Type B pancreatic cell (in vitro differentiated cells): ENCODE measurements at places on chromosomes 6 and 20.

- DNase-seq = no peak
These were observed 281.9 kb upstream of the RNF24 start for GRCh38 chr20:4297127-4297826.

- DNase-seq = no peak
These were observed 17.2 kb downstream of the SERINC3 start for GRCh38 chr20:44504402-44505307.

GRCh38 chr6:149046164-149046821 lies 271.2 kb upstream of the TAB2 start:
- DNase-seq = no peak

- no peak for DNase-seq
These were observed 114.7 kb upstream of the ZNF217 start for GRCh38 chr20:53708129-53708968.

- DNase-seq = no peak
These were observed 8.8 kb upstream of the TPD52L1 start for GRCh38 chr6:125144822-125145221.
